ENCODE measurements at places on chromosomes 2 and 18.

- DNase-seq: no peak
Measured at GRCh38 chr2:196422361-196422760, 217.2 kb upstream of the CCDC150 start.

GRCh38 chr18:62384068-62384467, 59.0 kb downstream of the TNFRSF11A start:
- DNase-seq: no peak

DNA sequence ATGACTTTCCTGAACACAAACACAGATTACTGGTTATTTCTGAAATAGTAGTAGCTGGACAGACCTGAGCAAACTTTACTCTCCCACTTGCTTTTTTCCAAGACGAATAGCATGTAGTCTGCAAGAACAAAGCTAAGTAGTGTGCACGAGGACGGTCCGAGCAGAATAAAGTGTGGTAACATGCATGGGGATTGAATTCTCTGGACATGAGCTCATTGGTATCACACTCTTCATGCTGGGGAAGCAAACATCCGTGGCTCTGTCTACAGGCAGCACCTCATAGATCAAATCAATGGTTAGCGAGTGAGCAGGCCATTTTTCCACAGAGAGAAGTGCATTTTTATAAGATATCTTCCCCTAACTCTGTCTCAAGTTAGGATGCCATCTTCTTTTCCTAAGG, 164.8 kb upstream of the STK17B start:
- no peak for DNase-seq

GRCh38 chr18:60248336-60249330, 123.9 kb downstream of the MC4R start:
- no peak for DNase-seq

DNA sequence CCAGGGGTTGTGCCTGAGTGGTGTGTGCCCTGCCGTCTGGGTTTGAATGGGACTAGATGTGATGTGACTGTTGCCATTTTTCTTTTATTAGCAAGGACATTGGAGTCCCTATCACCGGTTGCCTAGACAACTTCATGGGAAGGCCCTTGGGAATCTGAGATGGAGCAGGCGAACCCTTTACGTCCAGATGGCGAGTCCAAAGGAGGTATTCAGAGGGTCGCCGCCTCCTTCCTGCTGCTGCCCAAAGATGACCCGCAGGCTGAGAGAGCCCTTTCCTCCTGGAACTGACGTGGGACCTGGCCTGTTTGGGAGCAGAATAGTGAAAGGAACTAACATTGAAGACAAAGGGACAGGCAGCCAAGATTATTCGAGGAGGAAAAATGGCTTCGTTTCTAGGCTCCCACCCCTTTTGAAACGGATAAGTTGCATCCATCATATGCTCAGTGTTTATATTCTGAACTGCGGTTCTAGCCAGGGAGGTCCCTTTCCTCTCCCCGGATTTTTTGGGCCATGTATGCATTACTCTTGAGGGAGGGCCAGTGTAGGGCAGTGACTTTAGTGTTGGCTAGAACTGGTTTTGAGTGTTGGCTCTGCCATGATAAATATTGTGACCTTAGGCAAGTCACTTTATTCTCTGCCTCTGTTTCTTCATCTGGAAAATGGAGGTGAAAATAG, 673 bp downstream of the CENPO start:
- DNase-seq: no peak

- no peak for DNase-seq
Measured at GRCh38 chr2:129737660-129738527, 241.6 kb upstream of the RAB6C start.

DNA sequence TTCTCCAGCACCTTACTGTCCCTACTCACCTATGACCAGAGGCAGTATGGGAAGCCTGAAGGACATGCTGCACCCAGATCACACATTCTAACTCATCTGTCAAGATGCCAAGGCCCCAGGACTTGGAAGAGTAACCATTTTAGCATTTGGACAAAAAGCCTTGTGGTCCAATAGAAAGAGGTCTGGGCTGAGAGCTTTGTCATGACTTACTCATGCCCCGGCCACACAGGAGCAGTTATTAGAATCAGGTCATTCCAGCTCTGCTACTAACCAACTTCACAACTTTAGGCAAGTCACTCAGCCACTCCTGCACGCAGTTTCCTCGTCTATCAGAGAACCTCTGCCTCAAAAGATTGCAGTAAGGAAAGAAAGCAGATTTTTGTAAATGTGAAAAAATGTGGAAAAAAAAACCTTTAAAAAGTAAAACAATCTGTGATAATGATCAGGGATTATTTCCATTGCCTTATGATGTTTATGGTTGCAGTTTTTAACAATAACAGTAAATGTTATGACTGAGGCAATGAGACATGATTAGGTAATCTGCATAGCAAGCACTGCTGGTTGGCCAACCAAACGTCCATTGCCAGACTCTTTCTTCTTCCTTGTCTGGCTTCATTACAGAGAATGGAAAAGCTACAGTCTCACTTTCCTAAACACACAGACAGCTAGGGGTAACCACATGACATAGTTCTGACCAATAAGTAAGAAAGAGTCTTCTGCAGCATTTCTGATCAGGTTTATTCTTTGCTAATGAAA, 255.4 kb upstream of the CHAC2 start:
- DNase-seq: no peak

GRCh38 chr2:158046121-158046880, 55.4 kb upstream of the UPP2 start:
- no peak for DNase-seq

- DNase-seq: no peak
Measured at GRCh38 chr2:236001854-236002253, 166.3 kb downstream of the GBX2 start.

- no peak for DNase-seq
Measured at GRCh38 chr2:118980022-118980421, 38.0 kb downstream of the MARCO start.

DNA sequence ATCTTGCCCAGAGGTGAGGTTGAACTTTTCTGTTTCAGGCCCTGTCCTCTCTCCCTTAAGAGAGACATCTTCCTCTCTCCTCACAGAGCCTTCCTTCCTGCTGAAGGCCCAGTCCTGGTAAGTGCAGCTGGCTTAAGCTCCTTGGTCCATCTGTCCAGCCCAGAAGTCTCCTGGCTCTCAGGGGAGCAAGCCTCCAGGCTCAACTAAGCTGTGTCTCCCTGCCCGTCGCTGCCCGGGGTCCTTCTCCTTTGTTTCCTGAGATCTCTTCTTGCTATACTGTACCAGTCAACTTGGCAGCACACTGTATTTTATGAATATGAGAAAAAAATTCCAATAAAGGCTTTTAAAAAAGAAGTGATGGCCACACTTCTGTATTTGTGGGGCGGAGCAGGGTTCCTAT, 77.4 kb downstream of the KCNF1 start:
- no peak for DNase-seq

- DNase-seq: no peak
Measured at GRCh38 chr2:7849027-7849426, 832.8 kb upstream of the ID2 start.

DNA sequence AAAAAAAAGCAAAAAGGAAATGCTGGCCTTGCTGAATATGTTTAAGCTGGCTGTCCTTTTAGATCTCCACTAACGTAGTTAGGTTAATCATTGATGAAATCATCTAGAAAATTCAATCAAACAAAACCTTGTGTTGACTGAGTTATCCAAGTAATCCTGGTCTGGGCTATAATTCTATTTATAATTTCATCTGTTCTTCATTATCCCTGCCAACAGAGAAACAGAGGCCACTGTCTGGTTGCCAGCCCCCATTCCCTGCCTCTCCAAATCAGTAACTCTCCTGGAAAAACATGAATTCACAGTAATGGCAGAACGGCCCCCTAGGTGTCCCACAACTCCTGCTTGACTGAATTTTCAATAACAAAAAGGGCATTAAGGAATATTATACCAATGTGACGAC, 24.6 kb downstream of the DOCK10 start:
- no peak for DNase-seq

- no peak for DNase-seq
Measured at GRCh38 chr2:95264624-95265023, 9.6 kb upstream of the PROM2 start.

GRCh38 chr2:7899241-7899640, 782.6 kb upstream of the ID2 start:
- no peak for DNase-seq

- no peak for DNase-seq
Measured at GRCh38 chr18:74773171-74773624, 175.5 kb downstream of the ZNF407 start.

DNA sequence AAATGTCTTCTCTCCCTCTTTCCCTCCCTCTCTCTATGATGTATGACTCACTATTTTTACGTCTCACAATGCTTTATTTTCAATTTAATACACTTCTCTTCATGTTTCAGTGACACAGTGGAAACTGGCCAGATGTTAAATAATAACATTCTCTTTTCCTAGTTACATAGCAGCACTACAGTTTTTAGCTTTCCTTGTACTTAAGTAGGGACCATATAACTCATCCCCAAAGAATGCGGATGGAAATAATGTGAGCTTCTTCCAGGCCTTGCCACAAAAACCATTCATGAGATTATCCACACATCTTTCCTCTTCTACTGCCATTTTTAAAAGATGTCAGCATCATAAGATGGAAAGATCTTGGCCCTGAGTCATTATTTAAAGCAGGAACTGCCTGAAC, 789.4 kb downstream of the LRP1B start:
- DNase-seq: no peak

DNA sequence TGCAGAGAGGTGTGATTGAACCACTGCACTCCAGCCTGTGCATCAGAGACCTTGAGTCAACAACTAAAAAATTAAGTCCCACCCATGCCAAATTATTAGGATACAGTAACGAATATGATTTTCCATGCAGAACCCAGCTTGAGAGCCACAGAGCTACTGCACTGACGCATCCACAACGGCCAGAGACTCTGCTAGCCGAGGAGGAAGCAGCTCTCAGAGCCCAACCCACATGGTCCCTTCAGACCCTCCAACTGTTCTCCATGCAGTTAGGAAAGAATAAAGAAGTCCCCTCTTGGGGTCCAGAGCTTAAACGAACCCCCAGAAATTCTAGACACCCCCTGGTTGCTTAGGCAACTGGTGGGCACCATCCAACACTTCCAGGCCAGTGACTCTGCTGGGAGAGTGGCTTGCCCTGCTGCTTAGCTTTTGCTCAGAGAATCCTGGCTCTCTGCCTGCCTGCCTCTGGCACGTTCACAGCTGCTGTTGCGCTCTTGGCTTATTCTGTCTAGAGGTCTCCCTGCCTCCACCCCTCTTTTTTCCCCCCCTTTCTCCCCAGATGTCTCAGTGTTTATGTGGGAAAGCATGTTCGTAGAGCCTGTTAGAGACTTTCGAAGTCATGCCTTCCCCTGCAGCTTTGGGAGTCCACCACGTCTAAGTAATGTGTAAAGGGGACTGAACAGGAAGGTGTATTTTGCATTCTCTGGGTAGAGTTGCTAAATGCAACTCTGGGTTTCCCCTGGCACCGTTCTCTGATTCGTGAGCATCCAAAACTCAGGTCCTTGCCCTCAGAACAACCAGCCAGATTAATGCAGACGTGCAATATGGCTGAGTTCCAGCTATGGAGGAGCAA, 26.0 kb upstream of the SP3 start:
- DNase-seq: no peak

- DNase-seq: no peak
Measured at GRCh38 chr2:150126143-150126740, 361.2 kb downstream of the RND3 start.

Measured in stimulated activated CD8-positive, alpha-beta memory T cell treated with anti-CD3 and anti-CD28 coated beads, Interleukin-15, amount 100 ng/mL, for 24 hours (primary cell).